Stimulated activated CD8-positive, alpha-beta memory T cell treated with anti-CD3 and anti-CD28 coated beads, Interleukin-15, amount 100 ng/mL, for 4 hours (primary cell): ENCODE measurements at places on chromosomes 4 and X.

DNA sequence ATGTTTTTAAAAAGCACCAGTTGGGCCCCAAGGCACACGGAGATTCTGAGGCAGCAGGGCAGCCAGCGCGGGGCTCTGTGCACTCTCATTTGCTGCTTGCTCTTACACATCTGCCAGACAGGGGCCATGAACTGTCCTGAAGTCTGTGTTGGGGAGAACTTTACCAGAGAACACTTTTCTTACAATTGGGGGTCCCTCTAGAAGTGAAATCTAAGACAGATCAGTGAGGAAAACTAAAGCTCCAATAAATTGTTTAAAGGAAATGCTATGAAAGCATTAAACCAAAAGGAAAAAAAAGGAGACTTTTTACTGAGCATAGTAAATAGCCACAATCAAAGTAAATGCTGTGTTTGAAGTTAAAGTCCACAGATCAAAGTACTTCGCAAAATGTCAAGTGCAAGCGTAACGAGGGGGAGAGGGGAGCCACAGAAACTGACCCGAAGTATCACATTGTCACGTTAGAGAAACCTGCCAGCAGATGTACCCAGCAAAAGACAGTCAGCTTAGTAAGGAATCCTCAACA is 37.8 kb downstream of the SORBS2 start:
- DNase-seq = no peak

DNA sequence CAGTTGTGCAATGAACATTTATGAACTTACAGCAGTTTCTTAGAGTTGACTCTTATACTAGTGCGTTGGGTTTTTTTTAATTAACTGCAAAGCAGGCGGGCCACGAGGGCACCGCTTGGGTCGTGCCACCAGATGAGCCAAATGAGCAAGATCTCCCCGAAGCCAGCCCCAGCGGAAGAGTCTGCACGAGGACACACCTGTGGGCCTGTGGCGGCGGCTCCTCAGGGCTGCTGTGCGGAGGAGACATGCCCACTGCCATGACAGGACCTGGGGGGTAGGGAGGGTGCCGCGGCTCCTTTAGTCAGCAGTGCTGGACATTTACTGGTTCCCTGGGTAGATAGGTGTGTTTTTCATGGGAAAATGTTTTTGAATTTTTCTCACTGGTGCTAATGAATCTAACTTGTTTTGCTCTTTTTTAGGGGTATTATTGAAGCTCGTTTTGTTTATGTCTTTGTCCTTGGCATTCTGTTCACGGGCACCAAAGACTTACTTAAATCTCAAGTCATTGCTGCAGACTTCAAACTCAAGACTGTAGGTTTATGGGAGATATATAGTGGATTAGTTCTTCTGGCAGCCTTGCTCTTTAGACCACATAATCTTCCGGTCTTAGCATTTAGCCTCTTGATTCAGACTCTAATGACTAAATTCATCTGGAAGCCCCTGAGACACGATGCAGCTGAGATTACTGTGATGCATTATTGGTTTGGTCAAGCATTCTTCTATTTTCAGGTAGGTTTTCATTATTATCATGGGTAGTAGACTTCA is 31.2 kb downstream of the PIGG start:
- no peak for DNase-seq

DNA sequence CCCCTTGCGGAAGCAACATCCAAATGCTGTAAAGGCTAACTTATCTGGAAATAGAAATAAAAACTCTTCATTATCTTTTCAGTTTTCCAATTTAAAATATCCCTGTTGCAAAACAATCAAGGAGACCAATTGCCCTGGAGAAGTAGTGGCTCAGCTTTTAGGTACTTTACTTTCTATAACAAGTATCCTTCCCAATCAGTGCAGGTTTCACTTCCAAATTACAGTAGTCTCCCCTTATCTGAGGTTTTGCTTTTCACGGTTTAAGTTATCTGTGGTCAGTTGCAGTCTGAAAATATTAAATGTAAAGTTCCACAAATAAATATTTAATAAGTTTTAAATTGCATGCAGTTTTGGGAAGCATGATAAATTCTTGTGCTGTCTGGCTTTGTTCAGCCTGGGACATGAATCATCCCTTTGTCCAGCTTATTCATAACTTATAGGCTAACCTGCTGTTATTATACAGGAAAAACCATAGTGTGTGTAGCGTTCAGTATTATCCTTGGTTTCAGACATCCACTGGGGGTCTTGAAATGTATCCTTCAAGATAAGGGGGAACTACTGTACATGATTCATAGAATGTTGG is 973.1 kb upstream of the GRID2 start:
- no peak for DNase-seq

- DNase-seq = no peak
These were observed 19.0 kb downstream of the ZNF721 start for GRCh38 chr4:479972-480371.

DNA sequence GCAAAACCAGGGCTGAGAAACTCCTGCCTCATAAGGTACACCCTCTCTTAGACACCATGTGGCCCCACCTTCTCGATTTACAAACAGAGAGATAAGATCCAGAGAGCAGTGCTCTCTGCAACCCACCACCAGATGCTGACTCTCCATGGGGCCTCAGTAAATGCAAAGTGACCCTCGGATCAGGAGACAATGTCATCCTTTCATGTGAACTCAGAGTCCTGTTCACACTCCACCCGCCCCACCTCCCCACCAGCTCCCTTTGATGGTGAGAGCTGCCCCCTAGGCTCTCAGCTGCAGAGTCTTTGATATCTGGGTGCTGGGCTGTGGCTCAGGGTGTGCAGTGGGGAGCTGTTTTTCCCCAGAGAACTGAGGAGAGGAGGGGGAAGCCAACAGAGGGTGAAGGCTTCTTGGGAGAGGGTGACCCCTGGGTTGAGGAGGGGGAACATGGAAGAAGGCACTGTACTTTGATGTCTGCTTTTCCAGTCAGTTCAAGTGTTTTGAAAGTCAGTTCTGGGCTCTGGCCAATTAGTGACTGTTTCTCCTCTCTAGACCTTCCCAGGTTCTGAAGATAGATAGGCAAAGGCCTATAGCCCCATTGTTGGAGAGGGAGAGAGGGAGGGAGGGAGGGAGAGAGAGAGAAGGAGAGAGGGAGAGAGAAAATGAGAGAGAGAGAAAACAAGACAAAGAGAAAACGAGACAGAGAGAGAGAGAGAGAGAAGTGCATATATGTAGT is 88.2 kb downstream of the SCD5 start:
- DNase-seq = no peak

- DNase-seq = peak; percentile 34
These were observed at the start of gene RAB9B for GRCh38 chrX:103831803-103832544. Gene RAB9B, minus strand, starts transcription at chrX:103832257. Its CDS starts 6,473 bp downstream, at chrX:103825784.

- no peak for DNase-seq
These were observed 93.9 kb downstream of the FAM53A start for GRCh38 chr4:1590244-1590643.

- DNase-seq = no peak
These were observed 457.2 kb downstream of the NLGN4X start for GRCh38 chrX:5771441-5771840.

DNA sequence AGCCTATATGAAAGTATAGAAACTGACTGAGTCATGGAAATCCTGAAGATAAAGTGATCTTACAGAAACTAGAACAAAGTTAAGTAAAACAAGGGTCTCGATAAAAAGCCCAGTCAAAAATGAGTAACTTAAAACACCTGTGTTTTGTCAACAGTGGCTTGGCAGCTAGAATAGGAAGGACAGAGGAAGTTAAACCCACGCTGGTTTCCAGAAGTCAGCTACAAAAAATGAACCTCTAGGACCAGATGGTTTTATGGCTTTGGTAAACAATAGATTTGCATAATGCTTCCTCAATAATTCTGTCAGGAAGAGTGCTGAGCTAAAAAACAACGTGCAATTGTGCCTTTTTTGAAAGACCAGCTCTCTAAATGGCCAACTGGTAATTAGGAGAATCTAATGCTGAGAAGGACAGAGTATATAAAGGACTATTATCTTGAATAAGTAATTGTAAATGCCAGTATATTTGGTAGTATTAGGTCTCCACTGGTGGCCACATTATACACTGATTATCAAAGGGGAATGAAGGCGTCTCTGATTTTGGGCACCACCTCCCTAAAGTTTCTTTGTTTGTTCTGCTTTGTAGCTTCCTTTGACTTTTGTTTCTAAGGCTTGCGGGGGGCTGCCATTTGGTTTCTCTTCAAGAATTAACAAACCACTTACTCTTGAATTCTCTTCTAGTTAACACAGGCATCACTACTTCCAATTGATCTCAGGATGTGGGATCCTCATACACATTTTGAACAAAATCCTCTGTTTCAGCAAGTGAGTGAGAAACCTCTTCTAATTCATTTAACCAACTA is 72.2 kb upstream of the PPP3CA start:
- DNase-seq = no peak

DNA sequence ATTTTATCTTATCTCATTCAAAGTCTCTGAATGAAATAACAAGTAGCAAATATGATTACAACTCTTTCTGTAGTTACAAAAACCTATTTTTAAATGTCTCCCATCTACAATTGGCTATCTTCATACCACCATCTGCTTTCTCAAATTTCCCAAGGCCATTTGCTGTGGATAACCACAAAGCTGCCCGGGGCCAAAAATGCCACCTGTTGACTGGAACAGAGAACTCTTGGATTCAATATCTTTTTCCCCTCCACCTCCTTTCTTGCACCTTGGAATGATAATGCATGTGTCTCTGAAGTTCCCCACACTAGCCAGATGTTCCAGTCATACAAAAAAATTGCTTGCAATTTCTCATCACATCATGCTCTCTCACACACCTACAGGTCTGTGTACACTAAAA is 93.3 kb upstream of the SCML1 start:
- DNase-seq = no peak

DNA sequence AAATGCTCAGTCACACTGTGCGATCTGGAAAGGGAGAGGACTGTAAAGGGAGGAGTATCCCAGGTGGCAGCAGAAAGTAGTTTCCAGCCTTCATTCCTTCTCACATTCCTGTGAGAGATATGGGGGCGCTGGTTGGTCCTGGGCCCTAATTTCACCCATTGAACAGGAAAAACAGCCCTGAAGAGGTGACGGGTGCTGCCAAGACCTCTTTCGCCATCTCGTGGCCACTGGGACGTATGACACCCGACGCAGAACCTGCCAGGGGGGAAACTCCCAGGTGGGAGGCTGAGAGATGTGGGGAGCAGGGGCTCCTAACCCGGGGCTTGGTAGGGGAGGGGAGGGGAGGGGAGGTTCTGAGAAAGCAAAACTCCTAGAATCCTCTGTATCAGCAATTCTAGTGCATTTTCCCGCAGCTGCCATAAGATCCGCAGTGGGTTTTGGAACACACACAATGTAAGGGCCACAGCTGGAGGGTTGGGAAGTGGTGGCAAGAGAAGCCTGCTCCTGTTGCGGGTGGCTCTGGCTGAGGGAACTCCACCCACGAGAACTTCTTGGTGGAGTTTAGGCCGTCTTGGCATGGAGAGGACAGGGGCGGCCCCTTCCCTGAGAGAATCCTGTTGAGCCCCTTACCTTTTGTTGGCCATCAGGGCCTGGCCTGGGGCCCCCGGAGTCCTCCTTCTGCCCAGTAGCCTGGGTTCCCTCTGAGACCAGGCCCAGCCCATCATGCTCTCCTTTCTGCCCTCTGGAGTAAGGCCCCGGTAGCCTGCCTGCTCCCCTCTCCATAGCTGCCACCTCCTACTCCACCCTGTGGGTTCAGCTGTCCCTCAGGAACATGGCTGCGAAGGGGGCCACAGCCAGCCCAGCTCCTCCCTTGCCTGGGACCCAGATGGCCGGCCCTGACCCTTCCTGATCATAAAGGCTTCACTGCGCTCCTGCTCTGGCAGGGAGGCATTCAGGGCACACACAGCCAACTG is 134.1 kb downstream of the OR13H1 start:
- no peak for DNase-seq

GRCh38 chrX:13005661-13006473 is 31.0 kb downstream of the TMSB4X start:
- DNase-seq = no peak
